Fibroblast of mammary gland (primary cell): ENCODE measurements at places on chromosomes 5 and 9.

DNA sequence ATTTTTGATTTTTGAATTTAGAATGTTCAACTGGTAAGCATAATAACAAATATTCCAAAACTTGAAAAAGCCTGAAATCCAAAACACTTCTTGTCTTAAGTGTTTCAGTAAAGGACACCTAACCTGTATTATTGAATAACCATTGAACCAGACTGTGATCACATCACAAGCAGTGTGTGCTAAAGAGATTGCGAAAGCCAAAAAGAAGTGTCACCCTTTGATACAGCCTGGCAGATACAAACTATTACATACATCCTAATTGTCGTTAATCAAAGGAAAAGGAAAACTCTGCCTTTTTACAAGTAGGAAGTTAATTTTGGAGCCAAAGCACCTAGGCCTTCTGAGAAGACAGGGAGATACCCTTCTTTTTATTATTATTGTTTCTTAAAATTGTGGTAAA is 8.4 kb upstream of the FAM120AOS start:
- no peak for DNase-seq

DNA sequence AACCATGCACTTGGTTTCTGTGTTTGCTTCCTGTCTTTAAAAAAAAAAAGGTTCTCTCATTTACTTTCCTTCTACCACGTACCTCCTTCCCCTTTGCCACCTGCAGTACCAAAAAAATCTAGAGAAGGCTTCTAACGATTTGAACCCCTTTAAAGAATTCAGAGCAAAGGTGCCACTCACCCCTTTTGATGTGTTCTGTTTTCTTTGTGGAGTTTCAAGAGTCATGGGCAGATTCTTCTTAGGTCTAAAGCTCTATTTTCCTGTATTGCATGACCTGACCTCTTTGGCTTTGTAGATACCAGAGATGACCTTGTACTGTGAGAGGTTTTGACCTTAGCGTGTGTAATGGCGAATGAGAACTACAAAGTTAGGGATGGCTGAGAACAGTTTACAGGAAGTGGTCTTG is 29.0 kb downstream of the TXNDC8 start:
- DNase-seq: no peak

DNA sequence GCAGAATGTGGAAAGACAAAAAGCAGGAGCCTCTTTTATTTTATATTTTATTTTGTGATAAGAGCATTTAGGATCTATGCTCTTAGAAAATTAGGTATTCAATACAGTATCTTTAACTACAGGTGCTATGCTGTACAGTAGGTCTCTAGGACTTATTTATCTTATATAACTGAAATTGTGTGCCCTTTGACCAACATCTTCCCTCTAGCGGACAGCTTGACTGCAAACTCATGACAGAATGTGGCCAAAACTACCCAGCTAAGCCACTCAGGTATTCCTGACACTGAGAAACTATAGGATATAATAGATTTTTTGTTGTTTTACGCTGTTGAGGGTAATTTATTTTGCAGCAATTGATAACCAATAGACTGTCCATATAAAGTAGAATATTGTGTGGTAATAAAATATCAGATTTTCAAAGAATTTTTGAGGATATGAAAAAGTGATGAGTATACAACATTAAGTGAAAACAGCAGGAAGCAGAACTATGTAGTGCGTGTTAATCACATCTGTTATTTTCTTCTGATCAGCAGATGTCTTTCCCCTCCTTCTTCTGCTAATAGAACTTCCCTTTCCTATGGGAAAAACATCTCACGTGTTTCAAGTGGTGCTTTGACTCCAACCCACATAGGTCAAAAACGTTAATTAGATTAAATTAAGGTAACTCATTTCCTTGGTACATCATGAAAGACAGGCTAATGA is 69.9 kb upstream of the SELENOP start:
- DNase-seq: no peak

DNA sequence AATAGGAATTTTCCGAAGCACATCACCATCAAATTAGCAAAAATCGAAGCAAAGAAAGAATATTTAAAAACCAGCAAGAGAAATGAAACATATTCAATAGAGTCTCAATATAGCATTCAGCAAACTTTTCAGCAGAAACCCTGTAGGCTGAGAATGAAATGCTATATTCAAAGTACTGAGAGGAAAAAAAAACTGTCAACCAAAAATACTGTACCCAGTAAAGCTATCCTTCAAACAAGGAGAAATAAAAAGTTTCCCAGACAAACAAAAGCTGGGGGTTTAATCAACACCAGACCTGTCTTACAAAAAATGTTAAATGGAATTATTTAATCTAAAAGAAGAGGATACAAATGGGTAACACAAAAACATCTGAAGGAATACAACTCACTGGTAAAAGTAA is 116.0 kb downstream of the TRPM3 start:
- no peak for DNase-seq

- no peak for DNase-seq
Measured at GRCh38 chr9:93346231-93347112, 105.0 kb upstream of the FAM120A start.
